ENCODE measurements at places on chromosomes 2 and 18.
A peak's percentile ranks its signal among the peaks of the same experiment; 100 is the strongest.

DNA sequence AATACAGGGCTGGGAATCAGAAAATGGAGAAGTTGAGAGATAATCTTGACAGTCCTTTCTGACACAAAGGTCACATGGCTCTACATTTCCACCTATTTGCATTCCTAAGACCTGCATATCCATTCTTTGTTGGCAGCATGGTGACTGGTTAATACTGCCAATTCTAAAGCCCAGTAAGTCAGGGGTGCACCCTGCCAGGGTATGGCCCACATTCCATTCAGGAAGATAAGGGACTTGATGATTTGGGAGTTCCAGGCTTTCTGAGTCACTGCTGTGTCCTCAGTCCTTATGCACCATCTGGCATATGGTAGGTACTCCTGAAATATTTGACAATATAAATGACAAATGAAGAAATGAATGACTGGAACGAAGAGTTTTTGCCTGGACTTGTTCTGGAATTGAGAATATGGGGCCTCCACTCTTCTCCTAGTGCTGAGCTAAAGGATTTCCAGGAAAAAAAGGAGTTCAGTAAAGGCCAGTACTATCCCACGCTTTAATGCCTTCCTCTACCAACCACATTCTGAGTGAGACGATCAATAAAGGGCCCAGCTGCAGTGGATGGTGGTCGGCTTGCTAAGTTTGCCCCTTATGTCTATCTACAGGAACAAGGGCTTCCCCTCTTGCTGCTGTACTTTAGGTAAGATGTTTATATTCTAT lies 31.7 kb upstream of the EIF2AK3 start:
- no peak for DNase-seq

DNA sequence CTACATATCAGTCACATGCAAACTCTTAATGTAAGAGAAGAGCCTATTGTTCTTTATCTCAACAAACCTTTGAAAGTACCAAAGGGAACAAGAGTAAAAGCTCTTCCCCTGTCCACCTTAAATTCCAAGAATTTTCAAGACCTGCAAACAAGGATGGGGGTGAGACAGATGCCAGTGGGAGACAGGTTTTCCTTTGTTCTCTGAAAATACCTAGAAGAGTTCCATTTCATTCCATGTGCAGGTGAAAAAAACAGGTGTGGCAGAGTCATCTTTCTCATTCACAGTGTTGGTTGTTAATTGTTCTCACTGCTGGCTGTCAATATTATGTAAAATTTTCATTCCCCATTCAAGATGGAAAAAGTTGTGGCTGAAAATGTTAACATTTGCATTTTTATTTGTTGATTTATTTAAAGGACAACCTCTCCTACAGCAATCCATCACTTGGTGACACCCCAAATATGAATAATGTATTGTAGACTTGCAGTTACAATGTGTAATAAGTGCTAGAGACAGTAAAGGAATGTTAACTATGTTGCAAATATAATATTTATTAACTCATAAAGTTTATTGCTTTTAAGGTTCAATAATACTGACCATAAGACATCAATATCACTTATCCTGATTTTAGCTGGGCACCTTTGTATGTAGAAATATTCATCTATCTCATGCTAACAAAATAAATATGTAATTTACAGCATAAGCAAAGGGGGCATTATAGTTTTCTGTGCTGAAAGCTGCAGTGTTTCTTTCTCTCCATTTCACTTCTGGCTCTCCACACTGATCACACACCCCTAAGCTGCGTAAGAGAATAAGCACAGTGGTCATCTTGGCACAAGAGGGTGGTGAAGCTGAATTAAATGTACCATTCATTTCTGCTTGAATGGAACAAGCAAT lies 347.0 kb downstream of the KIAA1328 start:
- DNase-seq, result no peak

DNA sequence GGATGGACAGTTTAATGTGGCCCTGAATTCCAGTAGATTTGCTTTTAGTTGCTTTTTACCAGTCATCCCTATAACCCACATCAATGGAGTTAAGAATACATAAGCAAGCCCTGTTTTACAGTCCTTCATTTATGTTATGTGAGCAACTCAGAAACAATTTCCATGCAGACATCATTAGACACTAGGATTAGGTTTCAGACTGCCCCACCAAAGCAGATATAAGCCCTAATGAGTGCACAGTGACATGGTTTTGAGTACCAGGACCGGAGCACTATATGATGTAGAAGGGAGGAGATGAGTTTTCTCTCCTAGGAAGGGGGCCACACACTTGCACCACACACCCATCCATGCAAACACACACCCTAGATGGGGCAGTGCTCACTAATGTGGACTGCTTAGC lies 15.5 kb downstream of the KCNS3 start:
- no peak for DNase-seq

GRCh38 chr2:194709840-194710239 lies 947.2 kb upstream of the SLC39A10 start:
- DNase-seq, result no peak

DNA sequence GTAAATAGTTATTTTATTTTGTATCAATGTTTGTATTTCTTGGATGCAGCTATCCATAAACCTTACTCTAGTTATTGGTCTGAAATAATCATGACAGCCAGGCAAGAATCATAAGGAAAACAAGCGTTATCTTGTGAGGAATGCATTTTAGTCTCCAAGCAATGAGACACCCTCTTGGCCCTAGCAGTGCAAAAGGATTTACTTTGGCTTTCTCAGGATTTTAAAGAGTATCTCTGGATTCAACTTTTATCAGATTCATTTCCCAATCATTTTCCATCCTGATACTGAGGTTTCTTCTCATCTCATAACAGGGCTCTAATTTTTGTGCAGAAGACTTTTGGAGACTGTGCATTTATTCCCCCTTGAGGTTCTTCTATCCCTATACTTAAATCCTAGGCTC lies 480.8 kb downstream of the TMX3 start:
- no peak for DNase-seq

DNA sequence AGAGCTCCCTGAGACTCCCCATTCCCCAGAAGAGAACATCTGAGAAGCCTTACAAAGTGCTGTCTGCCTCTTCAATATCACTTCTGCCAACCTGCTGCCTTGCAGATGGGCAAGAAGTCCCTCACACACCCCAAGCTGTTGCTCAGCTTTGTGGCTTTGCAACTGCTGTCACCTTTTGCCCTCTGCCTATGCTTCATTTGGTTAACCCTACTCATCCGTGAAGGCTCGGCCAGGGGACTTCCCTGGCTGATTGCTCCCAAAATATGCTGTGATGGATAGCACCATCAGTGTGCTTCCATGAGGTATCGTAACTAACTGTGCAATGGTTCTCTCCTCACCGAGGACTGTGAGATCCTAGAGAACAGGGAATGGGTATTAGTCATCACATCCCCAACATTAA lies 88.9 kb upstream of the CYP1B1 start:
- peak; percentile 44 for DNase-seq

- DNase-seq, result peak; percentile 71
These were observed 199.8 kb downstream of the CLIP4 start for GRCh38 chr2:29314816-29315571.

DNA sequence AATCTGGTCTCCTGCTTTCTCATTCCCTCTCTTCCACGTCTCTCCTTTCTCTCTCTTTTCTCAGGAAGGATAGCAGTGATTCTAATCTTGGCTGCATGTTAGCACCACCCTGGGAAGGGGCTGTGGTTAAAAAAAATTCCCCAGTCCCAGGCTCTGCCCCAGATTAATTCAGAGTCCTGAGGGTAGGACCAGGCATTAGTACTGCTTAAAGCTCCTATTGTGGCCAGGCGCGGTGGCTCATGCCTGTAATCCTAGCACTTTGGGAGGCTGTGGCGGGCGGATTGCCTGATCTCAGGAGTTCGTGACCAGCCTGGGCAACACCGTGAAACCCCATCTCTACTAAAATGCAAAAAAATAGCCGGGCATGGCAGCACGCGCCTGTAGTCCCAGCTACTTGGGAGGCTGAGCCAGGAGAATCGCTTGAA lies 35.4 kb upstream of the EML4 start:
- DNase-seq, result no peak

DNA sequence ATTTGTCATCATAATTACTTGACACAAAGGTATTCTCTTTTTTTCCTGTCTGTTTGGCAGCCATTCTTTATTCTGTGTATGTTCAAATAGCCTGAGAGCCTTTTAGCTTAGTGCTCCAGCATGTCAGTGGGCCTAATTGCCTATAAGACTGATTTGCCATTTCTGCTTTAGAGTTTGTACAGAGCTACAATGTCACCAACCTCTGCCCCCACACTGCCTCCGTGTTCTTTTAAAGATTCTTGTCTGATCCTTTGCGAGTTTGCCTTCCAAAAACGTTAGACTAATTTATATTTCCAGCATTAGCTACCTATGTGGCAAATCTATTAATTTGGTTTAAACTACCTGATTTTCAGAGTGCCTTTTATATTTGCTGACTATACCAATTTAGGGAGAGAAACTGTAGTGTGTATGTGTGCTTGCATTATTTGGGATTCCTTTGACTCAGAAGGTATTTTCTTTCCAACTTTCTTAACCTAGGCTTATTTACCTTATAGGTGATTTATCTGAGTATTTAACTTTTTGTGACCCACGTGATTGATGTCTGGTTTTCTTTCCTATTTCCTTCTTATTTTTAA lies 70.8 kb downstream of the FAM117B start:
- no peak for DNase-seq

DNA sequence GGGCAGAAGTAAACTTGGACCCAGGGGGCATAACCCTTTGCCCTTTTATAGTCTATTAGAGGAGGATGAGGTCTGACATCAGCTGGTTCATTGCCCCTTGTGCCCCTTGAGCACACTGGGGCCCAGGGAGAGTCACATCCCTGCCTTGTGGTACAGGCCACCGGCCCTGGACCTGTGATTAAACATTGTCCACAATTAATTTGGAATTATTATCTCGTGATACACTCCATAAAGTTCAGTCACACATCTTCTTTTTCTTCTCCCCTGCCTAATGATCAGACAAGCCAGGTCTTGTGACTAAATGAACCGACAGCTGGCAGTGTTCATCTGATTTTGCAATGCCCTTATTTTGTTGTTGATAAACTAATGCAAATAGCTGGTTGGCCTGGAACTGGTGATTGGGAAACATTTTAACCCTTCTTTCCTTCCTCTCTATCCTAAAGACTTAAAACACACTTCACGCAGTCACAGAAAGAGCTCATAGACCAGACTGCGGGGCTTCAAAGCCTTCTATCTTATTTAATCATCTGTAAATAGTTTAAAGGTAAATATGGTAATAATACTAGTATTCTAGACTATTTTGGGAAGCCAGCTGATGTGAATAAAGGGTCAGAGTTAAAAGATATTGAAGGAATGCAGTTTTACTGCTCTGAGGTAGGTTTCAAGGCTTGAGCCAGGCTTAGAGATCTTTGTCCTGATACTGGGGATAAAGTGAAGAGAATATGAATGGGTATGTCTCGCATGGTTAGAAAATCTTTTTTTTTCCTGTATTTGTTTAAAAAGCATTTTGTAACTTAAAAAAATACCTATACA lies 13.4 kb downstream of the IL1R1 start:
- DNase-seq, result peak; percentile 69

GRCh38 chr2:176552501-176553135 lies 283.4 kb downstream of the MTX2 start:
- DNase-seq, result no peak

- peak; percentile 51 for DNase-seq
These were observed 56.6 kb downstream of the TRPM8 start for GRCh38 chr2:233973786-233974185.

DNA sequence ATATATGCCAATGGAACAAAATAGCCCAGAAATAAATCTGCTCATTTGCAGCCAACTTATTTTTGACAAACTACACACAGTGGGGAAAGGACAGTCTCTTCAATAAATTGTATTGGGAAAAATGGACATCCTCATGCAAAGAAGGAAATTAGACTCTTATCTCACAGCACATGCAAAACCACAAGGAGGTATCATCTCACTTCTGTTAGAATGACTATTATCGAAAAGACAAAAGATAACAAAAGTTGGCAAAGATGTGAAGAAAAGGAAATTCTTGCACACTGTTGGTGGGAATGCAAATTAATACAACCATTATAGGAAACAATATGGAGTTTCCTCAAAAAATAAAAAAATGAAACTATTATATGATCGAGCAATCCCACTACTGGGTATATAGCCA lies 16.3 kb upstream of the WDR75 start:
- no peak for DNase-seq

DNA sequence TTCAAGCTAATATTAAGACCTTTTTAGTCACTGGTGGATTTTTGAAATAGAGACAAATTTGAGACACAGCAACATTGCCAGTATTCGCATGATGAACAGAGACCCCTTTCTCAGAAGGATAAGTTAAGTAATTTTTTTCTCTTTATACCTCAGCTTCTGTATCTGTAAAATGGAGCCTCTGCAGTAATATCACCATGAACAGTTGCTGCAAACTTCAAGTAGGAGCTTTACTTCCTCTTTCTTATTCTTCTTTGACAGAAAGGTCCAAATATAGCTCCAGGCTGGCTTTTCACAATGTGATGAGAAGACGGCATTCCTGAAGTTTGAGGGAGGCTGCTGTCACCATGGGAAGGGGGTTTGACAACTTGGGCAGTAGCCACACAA lies 158.7 kb downstream of the TDRD15 start:
- peak; percentile 49 for DNase-seq

- no peak for DNase-seq
These were observed 41.8 kb downstream of the TTC32 start for GRCh38 chr2:19860022-19860421.

All from MV-4-11 (cell line).